Caco-2 (cell line): ENCODE measurements at places on chromosomes 5 and 9.

DNA sequence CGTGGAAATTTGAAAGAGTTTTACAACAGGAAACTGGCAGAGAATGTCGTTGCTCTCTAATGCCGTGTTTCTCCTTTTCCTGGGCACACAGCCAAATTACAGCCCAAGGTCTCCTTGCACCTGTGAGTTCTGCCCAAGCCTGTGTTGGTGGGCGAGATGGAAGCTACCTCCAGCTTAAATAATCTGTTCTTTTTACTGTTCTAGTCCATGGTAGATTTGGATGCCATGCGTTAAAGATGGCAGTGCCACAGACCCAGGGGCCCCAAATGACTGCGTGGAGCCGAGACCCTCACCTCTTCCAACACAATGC is 92.6 kb upstream of the IRX4 start:
- DNase-seq, result no peak

- DNase-seq, result no peak
These were observed 6.1 kb upstream of the UBLCP1 start for GRCh38 chr5:159257007-159257406.

- DNase-seq, result no peak
These were observed 51.9 kb downstream of the NIPAL4 start for GRCh38 chr5:157511651-157512644.

- no peak for DNase-seq
These were observed 66.1 kb downstream of the PAPPA start for GRCh38 chr9:116219686-116220085.

DNA sequence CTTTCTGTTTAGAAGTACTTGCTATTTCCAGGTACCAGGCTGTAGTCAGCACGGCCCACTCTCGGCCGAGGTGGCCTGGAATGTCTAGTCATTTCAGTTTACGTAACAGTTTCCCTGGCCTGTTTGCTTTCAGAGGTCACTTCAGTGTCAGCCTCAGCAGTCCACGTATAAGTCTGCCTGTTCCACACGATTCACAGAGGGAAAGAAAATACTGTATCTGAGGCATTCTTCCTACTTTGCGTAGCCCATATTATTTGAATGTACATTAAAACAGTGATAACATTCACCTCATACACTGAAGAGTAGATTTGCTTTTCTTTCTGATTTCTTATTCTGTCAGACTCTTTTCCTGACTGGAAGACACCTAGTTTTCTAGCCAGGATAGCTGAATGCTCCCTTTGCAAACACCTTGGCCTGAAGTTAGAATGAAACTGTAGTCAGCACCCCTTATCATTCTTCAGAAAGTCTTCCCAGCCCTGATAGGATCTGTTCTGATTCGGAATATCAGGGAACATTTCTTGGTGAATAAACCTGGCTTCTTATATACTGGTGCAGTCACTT is 140.9 kb downstream of the AOPEP start:
- peak; percentile 83 for DNase-seq

GRCh38 chr9:136015656-136016571 is 54.7 kb upstream of the UBAC1 start:
- DNase-seq, result peak; percentile 50

DNA sequence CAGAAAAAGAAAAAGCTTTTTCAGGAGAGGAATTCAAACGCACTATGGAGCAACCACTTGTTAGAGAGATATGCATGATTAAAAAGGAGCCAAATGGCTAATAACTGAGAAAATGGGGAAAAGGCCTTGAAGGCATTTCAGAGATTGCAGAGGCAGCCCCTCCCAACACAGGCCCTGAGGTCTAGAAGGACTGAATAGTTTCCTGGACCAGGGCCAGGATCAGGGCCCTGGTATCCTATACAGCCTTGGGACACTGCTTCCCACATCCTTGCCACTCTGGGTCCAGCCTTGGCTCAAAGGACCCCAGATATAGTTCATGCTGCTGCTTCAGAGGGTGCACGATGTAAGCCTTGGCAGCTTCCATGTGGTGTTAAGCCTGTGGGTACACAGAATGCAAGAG is 20.7 kb upstream of the FEM1C start:
- no peak for DNase-seq

DNA sequence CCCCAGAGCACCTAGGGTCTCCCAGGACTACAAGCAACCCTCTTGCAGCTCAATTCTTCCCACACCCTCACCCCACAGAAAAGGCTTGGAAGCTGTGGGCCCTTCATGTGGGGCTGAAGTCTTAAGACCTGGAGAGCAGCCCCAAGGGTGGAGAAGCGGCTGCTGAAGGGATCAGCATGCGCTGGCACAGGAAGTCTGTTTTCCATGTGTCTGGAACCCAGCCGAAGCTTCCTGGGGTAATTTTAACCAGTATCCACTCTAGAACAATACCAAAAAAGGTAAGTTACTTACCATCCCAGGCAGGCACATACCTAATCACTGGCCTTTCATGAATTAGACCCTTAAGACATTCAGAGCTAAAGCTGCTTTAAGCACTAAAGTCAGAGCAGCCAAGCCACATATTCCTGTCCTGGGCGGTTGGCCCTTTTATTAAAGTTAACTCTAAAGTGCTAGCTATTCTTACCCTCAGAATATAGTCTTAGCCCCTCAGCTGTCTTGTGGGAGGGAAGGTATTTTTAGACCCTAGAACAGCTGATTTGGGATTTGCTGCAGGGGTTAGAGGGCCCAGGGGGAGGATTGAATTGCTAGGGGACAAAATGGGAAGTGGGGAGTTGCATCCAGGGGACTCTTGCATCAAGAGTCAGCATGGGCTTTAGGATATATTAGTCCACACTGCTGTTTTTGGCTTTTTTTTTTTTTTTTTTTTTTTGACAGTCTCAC is 6.9 kb downstream of the IL17B start:
- DNase-seq, result no peak

DNA sequence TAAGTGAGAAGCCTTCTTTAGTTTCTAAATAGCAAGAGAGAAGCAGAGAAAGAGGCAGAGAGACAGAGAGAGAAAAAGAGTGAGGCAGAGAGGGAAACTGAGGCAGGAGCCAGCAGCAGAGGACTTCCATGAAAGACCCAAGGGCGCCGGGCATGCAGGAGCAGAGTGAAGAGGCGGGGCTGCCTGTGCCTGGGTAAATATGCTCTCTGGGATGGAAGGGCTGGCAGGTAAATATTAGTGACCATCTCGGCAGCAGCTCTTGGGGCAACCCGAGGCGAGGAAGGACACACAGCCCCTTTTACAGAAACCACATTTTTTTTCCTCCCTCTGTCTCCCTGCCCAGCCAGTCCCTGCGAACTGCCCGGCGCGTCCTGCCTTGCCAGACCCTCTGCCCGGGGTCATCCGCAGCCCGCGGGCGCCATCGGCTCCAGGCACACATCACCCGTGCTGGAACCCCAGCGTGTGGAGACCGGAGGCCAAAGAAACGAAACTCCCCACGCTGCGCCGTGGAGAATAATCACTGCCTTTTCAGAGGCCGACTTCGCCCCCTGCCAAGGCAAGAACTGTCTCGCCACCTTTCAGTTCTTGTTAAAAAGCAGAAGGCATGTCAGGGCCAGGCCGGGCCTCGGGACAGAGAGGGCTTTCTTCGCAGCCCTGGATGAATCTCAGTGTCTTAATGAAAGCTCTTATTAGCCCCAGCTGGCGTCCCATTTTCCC is 61.3 kb downstream of the BOD1 start:
- no peak for DNase-seq

- no peak for DNase-seq
These were observed 38.1 kb downstream of the INSYN2B start for GRCh38 chr5:169942181-169942580.

DNA sequence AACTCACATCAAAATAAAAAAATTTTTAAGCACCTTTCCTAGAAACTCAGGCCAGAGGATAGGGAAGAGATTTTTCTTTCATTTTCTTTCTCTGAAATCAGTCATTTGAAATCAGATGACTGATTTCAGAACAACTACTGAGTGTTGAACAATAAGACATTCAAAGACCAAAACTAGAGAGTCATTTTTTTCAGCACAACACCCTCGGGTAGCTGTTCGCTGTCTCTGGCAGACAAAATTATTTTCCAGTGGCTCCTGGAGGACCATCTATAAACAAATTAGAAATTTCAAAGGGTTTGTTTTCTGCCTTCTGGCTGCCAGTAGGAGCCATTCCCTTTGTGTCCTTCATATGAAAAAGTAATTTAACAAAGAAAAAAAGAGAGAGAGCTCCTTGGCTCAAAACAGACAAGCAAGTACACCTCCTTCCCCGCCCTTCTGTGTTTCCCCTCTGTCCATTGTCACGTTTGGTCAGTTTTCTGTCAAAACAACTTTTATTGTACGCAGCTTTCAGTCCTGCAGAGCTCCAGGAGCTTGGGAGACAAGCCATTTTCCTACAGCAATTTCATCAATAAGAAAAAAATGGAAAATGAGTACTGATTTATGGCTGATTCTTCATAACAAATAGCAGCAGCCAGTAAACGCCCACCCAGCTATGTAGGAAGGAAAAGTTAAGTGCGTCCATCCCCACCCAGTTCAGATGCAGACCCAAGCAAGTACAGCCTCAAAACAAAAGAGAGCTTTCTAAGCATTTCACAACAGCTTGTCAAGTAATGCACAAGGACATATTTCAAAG is 405.2 kb downstream of the ZNF608 start:
- DNase-seq, result no peak

- no peak for DNase-seq
These were observed 78.3 kb downstream of the TNC start for GRCh38 chr9:115039516-115040120.

DNA sequence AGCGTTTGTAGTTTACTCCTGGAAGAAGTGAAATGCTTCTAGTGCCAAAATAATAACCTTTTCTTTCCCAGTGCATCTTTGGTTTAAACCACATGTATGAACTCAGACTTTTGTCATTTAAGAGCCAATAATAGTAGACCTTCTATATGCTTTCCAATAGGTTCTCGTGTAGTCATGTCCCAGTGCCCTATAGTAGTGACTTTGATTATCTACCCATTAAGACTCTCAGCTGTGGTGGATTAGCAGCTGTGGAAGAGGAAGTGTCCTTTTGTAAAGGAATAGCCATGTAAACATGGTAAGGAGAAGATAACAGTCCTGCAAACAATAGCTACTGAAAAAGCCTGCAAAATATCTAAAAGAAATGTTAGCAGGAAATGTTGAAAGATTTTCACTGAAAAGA is 765.3 kb downstream of the MTRR start:
- no peak for DNase-seq

GRCh38 chr5:37836235-37836591 is 3.6 kb downstream of the GDNF start:
- no peak for DNase-seq

DNA sequence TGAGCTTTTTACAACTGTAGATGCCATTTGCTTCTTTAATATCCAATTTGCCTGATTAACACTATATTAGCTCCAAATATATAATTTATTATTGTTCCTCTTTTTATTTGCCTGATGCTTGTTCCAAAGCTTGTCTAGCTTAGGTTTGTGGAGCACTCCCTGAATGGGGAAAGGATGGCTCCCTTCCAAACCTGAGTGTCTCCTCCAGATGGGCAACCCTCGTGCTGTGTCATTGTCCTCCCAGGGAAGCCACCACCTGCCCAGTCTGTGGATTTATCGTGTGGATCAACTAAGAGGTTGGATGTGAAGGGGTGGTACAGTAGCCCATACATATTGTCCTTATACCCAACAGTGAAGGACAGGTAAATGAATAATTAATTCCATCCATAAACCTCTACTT is 404.9 kb downstream of the CDK5RAP2 start:
- no peak for DNase-seq

GRCh38 chr5:179432547-179432946 is 87.3 kb upstream of the ADAMTS2 start:
- DNase-seq, result no peak

DNA sequence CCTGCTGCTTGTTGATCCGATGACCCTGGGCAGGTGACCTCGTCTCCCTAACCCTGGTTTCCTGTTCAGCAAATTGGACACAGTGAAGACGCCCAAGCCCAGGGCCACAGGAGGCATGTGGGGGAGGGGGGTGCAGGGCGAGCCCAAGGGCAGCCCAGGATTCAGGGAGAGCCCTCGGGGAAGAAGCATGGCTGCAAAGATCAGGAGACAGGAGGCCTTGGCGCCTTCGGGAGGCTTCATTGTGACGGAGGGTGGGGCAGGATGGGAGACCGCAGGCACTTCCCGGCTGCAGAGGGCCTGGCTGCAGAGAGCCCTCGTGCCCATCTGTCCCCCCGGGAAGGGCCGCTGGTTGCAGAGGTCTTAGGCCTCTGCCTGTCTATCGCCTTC is 6.2 kb downstream of the ASS1 start:
- DNase-seq, result no peak

GRCh38 chr5:9140711-9141110 is 405.2 kb downstream of the SEMA5A start:
- DNase-seq, result no peak

DNA sequence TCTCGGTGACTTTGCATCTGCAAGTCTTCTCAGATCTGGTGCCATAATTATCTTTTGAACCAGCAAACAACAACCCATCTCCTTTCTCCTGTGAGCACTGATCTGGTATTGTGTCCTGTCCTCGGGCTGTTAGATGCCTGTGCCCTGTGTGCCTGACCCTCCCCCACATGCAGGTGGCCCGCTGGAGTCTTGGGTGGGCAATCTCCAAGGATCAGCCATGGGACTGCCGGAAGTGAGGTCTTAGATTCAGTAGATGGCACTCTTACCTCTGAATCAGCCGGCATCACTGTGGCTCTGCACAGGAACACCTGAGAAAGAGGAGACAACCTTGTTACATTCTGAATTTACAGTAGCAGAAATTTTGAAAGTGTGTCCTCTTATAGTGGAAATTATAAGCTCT is 172.4 kb downstream of the IRX2 start:
- no peak for DNase-seq

GRCh38 chr5:59164041-59164830 is 581.4 kb downstream of the RAB3C start:
- DNase-seq, result no peak

GRCh38 chr9:3929345-3930047 is 370.4 kb downstream of the GLIS3 start:
- no peak for DNase-seq

- no peak for DNase-seq
These were observed 3.0 kb downstream of the PKN3 start for GRCh38 chr9:128705051-128705965.

DNA sequence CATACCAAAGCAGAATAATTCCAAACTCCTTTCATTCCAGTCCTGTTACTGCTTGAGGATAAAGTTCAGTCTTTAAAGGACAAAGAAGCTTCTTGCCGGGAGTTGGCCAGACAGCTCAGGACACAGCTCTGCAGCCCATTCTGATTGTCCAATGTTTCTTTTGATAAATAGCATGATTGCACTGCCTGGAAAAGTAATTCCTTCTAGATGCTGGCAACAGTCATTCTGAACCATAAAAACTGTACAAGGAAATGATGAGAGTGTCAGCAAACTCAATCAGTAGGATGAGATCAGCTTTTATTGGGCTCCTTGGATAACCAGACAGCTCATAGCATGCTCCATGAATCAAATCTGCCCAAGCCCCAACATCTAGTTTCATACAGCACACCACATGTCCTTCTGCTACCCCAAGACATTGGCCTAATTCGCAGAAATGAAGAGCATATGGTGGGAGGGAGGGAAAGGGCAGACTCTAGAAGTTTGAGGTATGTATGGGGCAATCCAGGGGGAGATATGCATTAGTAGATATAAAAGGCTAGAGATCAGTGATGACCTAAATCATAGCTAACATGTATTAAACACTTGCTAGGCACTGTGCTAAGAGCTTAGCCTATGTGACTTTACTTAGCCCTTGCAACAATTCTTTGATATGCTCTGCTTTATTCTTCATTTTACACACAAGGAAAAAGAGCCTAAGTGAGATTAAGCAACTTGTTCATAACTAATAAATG is 219.9 kb upstream of the NREP start:
- DNase-seq, result no peak

- no peak for DNase-seq
These were observed 112.7 kb downstream of the RORB start for GRCh38 chr9:74609671-74610405.
